ENCODE measurements at places on chromosomes 7 and 10.

GRCh38 chr10:120574981-120575380 lies 118.0 kb downstream of the PLPP4 start:
- no peak for DNase-seq

DNA sequence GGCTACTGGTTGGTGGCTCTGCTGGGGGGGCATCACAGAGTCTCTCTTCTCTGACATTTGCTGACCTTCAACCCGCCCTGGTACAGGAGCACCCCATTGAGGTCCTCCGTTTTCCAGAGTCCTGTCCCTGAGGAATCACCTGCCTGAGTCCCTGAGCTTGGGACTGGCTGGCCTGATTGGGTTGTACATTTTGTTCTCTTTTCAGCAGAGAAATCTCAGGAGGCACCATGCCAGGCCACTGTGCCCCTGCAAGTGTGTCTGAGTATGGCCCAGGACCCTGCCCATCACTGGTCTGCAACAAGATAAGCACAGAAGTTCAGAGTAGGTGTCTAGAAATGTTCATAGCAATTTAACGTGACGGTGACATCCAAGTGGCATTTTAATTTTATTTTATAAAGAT lies 131.2 kb downstream of the CUX1 start:
- DNase-seq: no peak

DNA sequence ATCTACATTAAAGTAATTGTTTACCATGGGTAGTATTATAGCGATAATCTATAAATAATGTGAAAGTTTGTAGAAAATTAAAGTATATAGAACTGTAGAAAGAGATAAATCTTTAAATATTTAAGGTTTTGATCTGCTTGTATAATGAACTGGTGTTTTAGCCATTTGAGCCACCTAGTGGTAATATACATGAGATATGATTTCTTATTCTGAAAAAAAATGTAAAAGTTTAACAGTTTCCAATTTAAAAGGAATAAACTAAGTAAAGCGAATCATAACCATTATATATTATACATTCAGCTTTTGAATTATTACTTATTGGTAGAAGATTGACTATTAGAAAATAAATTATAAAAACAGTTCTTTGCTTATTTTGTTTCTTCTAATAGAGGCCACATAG lies 91.2 kb downstream of the OTUD1 start:
- no peak for DNase-seq

- no peak for DNase-seq
Observed at GRCh38 chr10:30645340-30645827, 15.8 kb upstream of the LYZL2 start.

DNA sequence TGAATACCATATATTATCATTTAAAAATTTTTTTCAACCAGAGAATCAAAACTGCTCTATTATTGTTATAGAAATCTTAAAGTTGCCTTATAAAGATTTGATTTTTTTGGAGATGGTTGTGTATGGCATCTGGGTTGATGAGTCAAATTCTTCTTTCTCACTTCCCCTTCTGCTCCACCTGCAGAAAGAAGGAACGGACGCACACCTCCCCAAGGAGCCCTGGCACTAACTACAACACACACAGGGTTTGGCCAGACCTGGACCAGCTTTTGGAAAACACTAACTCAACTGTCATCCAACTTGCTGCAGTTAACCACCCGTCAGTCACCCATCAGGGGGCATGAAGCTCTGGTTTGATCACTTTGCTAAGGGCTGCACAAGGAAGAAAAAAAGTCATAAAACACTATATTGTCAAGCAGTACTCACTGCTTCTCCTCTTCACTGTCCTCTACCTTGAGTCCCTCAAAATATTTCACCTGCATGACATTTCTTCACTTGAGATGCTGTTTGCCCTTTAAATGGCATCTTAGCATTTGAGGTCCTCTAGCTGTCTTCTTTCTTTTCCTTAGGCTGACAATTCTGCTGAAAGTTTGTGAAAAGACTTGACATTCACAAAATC lies 266.7 kb upstream of the PHF14 start:
- DNase-seq: no peak

- no peak for DNase-seq
Observed at GRCh38 chr10:34570887-34571286, 244.2 kb downstream of the PARD3 start.

DNA sequence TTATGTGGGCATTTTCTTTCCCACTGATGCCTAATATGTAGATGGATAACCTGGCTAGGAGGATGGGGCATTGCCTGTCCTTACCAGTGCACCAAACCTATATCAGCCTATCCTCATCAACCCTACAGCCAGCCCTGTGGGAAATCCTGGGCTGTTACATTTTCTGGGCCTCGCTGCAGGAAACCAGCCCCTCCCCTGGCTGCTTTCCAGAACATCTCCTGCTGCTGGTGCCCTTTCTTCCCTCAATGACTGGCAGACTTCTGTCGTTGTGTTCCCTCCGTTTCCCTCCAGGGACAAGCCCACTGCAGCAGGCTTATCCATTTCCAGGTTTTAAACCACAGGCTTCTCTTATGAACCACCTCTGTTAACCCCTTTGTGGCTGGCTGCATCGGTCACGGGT lies 486.1 kb upstream of the COBL start:
- DNase-seq: no peak

GRCh38 chr10:4129866-4130477 lies 345.0 kb upstream of the KLF6 start:
- DNase-seq: no peak

- no peak for DNase-seq
Observed at GRCh38 chr7:50480797-50481196, 30.6 kb upstream of the FIGNL1 start.

GRCh38 chr10:76700241-76700640 lies 937.4 kb downstream of the KCNMA1 start:
- DNase-seq: no peak

DNA sequence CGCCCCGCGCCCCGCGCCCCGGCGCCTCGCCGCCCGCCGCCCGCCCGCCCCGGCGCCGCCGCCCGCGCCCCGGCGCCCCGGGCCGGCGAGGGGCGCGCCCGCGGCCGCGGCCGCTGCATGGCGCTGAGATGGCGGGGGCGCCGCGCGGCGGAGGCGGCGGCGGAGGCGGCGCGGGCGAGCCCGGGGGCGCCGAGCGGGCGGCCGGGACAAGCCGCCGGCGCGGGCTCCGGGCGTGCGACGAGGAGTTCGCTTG lies 174 bp downstream of the ADCY1 start:
- DNase-seq: no peak

GRCh38 chr10:49164559-49165188 lies 23.5 kb downstream of the TMEM273 start:
- DNase-seq: no peak

DNA sequence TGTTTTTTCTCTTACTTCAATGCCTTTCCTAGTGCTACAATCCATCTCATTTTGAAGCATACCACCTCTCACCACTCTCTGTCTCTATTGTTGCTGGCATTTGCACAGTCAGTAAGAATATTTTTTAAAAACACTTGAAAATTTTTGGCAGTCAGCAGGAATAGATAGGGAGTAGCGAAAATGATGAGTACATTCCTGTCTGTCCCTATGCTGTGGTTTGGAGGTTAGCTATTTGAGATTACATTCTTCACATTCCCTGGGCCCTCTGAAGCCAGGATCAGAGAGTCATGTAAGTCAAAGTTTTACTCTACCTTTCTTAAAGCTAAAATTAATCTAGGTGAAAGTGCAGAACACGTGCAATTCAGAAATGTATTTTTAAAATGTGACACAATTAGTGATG lies 53.0 kb upstream of the MAGI2 start:
- no peak for DNase-seq

- no peak for DNase-seq
Observed at GRCh38 chr10:74202356-74202755, 51.3 kb downstream of the ADK start.

DNA sequence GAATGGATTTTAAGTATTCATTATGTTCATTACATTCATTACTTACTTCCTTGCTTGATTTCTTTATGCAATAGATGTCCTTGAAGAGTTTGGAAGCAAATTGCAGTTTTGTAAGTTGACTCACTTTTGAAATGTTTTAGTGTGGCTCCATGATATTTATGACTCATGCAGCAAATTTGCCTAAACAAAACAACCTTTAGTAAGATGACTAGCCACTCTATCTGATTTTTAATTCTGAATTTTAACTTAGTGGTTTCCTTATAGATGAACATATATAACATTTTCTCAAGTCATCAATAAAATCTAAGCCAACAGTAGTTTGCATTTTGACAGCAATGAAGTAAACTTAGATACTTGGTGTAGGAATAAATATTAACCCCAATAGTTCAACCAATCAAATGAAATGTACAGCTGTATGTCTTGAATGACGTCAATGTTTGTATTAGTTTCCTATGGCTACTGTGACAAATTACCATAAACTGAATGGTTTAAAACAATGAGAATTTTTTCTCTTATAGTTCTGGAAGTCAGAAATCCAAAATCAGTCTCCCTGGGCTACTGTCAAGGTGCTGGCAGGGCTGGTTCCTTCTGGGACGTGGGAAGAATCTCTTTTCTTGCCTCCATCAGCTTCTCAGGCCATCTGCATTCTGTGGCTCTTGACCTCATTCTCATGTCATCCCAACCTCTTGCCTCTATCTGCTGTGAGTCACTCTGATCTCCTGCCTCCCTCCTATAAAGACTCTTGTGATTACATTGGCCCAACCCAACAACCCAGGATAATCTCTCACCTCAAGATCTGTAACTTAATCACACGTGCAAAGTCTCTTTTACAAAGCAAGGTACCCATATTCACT lies 73.4 kb downstream of the AHR start:
- no peak for DNase-seq

GRCh38 chr10:113000442-113000841 lies 50.4 kb downstream of the TCF7L2 start:
- DNase-seq: no peak

- DNase-seq: no peak
Observed at GRCh38 chr10:110304394-110304779, 333 bp downstream of the SMNDC1 start.

DNA sequence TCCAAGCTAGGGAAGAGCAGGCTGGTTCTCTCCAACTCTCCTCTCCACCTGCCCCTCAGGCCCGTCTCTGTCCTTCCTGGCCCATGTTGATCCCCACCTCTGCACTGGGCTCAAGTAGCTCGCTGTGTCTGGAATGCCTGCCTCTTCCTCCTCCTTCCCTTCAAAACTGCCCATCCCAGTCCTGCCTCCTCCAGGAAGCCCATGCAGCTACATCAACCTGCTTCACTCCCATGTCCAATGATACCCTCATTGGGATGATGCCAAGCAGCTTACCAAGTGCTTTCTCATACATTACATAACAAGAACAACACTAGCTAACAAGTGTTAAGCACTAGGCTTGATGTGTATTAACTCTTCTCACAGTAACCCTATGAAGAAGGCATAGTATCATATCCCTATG lies 8.2 kb downstream of the ASB10 start:
- DNase-seq: no peak

DNA sequence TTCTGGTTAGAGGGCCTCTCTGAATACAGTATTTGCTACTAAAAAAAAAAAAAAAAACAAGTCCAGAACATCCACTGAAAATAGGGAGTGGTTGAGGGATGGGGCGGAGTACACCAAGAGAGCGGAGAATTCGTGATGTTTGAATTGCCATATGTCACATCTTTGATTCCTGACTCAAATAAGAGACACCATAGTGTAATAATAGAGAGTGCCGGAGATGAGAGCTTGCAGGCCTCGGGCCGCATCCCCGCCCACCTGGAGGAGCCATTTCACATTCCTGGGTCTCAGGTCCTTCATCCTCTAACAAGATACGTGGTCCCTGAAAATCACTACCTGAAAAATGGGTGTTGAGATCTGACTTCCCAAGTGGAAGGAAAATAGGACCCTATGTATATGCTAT lies 46.8 kb downstream of the KIAA1549 start:
- no peak for DNase-seq
